Right lobe of liver (tissue), 6 donors: ENCODE measurements at places on chromosomes 13 and 19.

- DNase-seq, result no peak
These were observed 85.1 kb downstream of the TNFRSF19 start for GRCh38 chr13:23655321-23655720.

GRCh38 chr19:16419669-16420335 lies 52.0 kb downstream of the EPS15L1 start:
- no peak for DNase-seq

GRCh38 chr19:6023936-6024335 lies 46.0 kb upstream of the RANBP3 start:
- no peak for DNase-seq

DNA sequence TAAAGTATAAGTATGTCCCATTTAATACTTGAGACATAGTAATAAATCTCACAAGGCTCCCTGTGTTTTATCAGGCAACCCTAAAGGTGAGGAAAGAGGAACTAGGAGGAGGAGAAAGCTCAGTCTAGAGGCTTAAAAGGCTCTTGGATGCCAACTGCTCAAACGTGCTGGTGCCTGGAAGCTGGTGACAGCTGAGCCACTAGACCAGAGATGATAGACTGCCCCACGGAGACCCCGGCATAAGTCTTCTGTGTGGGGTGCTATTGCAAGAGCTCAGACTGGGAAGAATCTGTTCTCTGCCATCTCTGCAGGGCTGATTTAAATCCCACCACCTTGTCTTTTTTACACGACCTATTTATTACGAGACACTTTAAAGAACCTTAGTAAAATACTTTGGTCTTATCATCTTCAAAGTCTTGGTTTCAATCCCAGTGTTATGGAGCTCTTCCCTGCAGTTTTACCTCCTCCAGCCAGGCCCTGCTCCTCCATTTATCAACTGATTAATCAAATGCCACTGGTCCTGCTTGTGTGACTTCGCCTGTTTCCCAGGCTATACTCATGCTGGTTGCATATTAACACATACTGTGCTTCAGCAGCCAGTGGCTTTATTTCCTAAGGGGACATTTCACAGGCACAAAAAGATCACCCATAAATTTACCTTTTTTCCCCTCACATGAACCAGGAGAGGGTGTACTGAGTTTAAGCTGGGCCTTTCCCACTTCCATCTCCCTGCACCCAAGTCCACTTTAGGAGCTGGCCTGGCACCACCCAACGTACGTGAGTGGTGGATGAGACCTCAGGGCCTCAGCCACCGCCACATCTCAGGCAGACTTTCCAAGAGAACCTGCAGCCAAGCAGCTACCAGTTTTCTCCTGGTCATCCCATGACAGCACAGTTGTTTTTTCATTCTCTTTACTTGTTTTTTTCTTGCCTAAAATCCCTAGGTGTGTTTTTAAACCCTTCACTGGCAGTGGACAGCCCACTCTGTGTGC lies 7.8 kb upstream of the ATP12A start:
- peak; percentile 16 for DNase-seq

GRCh38 chr19:45528744-45529419 lies 21.6 kb downstream of the VASP start:
- no peak for DNase-seq

- DNase-seq, result no peak
These were observed 191.3 kb downstream of the STK24 start for GRCh38 chr13:98385606-98386005.

DNA sequence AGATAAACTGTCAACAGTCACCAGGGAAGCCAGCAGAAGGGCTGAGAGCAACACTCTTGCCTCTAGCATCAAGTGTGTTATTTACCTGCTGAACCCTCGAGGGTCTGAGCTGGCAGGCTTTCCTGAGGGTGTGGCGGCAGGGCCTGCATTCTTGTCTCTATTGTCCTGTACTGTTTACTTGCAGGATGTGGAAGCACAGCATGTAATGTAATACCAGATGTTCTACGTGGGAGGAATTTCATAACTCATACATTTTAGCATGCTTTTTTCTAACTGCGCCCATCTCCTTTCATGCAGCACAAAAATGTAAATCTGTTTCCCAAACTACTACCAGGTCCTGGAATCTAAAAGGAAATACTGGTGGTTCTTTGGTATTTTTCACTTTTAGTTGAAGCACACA lies 153.1 kb downstream of the RGCC start:
- no peak for DNase-seq

- DNase-seq, result no peak
These were observed 13.2 kb downstream of the SPACA6 start for GRCh38 chr19:51706296-51706695.

DNA sequence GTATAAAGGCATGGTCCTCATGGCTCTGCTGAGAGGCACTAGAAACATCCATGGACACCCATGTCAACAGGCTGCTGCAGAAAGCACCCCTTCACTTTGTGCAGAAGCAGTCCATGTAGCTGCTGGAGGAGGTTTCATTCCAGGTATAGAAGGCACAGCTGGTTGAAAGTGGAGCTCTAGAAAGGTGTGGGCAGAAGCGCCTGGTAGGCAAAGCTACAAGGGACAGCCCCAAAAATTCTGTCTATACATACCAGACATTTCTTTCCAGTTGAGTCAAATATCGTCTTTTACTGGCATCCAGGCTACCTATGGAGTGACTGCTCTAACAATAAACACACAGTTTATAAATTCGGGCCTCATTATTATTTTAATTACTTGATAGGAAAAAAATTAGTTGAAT lies 129.3 kb downstream of the ENOX1 start:
- no peak for DNase-seq

- DNase-seq, result no peak
These were observed 92.5 kb downstream of the UQCRFS1 start for GRCh38 chr19:29120466-29120865.

GRCh38 chr13:104984296-104984818 lies 1551.1 kb downstream of the EFNB2 start:
- DNase-seq, result no peak

DNA sequence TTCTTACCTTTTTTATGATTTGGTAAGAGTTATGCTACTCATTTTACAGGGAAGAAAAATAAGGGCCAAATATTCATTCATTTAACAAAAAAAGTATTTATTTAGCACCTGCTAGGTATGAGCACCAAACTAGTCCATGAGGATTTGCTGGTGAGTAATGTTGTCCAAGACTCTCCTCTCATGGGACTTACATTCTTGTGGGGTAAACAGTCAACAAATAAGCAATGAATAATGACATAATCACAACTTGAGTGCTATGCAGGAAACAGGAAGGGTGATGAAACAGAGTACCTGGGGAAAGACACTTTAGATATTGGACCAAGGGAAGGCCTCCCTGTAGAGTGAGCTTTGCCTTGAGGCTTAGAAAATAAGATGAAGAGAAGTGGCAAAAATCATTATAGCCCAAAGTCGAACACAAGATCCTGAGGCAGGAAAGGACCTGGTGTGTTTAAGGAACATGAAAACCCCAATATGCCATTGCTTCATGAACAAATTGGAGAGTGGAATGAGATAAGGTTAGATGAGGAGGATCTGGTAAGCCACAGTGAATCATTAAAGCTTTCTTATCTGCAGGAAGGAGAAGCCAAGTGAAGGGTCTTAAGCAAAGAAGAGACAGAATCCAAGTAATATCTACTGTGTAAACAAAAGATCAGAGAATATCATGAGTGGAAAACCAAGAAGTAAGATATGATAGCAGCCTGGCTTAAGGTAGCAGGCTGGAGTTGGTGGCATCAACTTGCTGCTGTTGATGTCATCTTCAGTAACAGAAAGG lies 294.5 kb upstream of the NBEA start:
- no peak for DNase-seq

DNA sequence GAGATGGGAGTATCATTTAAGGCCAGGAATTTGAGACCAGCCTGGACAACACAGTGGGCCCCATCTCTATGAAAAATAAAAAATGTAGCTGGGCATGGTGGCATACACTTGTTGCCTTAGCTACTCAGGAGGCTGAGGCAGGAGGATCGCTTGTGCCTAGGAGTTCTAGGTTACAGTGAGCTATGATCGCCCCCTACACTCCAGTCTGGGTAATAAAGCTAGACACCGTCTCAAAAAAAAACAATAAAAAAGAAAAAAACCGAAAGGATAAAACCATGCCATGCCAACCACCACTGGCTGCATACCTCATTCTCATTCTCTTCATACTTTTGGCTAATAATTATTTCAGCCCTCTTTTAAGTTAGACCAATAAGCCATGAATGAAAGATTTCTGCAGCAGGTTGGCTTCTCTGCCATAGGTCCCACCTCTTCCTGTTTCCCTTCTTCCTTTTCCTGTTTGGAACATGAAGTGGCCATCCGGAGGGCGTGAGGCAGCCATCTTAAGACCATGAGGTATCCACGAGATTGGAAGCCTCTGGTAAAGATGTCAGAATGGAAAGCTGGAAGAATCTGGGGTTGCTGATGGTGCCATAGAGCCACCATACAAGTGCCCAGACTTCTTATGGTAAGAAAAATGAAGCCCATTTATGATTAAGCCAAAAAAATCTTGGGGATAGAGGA lies 171.3 kb downstream of the CACNA1A start:
- no peak for DNase-seq

- DNase-seq, result no peak
These were observed 105.7 kb upstream of the SOX1 start for GRCh38 chr13:111961236-111961635.

DNA sequence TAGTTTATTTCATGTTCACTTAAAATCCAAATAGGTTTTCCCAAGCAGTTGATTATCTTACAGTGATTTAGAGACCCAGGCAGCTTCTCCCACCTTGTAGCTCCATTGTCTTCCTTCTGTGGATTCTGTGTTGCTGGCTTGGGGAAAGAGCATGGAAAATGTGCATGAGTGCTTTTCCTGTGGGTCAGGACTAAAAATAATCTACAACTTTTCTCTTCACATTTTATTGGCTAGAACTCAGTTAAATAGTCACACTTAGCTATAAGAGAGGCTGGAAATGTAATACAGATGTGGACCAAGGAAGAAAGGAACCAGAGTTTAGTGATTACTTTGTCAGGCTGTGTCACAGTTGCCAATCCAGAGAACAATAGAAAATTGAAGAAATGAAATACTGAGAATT lies 198.8 kb downstream of the NBEA start:
- DNase-seq, result no peak

- no peak for DNase-seq
These were observed 17.5 kb downstream of the MIPEP start for GRCh38 chr13:23871616-23872220.

GRCh38 chr13:68234274-68234673 lies 1004.1 kb upstream of the PCDH9 start:
- DNase-seq, result no peak

- no peak for DNase-seq
These were observed 131.9 kb upstream of the FNDC3A start for GRCh38 chr13:48843630-48844380.

- DNase-seq, result no peak
These were observed 451 bp downstream of the NOSIP start for GRCh38 chr19:49579947-49580263.

DNA sequence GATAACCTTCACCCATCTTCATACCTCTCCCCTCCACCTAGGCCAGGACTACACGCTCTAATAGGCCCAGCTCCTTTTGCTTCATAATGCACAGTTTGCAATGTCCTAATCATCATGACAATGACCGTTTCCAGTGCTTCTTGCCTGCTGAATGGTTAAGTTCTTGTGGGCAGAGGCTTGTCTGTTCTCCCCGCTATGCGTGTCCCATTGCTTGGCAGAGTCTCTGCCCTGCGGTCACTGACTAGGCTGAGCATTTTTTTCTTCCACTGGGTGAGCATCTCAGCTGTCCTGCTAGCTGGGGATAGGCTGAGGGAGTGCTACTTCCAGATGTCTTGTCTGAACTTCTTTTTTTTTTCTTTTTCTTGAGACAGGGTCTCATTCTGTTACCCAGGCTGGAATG lies 314.7 kb downstream of the UQCRFS1 start:
- DNase-seq, result no peak

DNA sequence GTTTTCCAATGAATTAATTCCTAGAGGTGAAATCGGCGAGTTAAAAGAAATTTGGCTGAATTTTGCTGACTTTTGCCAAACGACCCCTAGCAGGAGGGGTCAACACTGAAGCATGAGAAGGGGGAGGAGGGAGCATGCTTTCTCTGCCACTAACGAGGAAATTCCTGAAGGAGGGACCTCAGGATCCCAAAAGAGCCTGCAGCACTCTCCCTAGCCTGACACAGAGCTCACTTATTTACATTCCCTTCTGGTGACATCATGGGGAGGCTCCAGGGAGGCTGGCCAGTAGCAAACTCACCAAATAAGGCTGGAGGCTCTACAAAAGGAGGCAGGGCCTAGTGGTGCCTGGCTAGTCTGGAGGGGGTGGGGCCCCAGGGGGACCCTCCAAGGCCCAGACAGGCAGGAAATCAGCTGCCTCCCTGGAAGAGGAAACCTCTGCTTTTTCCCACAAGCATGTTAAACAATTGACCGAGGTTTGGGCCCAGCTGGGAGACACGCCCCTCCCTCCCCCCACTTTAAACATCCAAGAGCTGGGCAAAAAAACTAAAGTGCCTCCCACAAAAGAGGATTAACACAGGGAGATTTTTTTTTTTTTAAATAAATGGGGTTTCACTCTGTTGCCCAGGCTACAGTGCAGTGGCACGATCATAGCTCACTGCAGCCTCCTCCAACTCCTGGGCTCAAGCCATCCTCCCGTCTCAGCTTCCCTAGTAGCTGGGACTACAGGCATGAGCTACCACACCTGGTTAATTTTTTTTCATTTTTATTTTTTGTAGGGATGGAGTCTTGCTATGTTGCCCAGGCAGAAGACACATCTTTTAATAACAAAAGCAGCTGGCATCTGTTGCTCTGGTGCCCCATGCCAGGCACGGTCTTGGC lies 2.1 kb downstream of the DAPK3 start:
- peak; percentile 75 for DNase-seq

GRCh38 chr13:46035066-46035465 lies 17.5 kb downstream of the ZC3H13 start:
- DNase-seq, result no peak

- no peak for DNase-seq
These were observed 105.5 kb downstream of the TEX26 start for GRCh38 chr13:31037874-31038500.

GRCh38 chr13:69274231-69274630 lies 833.4 kb upstream of the ATXN8OS start:
- DNase-seq, result no peak

DNA sequence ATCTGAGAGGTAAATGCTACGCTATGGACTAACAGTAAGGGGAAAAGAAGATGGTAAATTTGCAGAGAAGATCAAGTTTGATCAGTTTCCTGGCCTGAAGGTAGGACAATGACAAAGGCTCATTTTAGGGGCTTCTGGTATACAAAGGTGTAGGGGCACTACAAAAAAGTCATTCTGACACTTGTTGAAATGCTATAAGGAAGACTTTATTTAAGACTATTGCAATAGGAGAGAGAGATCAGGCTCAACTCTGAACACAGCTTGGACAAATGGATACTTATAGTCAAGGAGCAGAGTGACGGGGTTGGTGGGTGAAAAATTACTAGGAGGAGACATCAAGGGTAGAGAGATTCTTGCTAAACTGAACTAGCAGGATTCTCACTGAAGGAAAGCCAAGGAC lies 37.2 kb upstream of the KPNA3 start:
- DNase-seq, result no peak
